ENCODE measurements at places on chromosomes 2 and 18.

- no peak for DNase-seq
Observed at GRCh38 chr2:166773308-166773949, 114.9 kb upstream of the XIRP2 start.

DNA sequence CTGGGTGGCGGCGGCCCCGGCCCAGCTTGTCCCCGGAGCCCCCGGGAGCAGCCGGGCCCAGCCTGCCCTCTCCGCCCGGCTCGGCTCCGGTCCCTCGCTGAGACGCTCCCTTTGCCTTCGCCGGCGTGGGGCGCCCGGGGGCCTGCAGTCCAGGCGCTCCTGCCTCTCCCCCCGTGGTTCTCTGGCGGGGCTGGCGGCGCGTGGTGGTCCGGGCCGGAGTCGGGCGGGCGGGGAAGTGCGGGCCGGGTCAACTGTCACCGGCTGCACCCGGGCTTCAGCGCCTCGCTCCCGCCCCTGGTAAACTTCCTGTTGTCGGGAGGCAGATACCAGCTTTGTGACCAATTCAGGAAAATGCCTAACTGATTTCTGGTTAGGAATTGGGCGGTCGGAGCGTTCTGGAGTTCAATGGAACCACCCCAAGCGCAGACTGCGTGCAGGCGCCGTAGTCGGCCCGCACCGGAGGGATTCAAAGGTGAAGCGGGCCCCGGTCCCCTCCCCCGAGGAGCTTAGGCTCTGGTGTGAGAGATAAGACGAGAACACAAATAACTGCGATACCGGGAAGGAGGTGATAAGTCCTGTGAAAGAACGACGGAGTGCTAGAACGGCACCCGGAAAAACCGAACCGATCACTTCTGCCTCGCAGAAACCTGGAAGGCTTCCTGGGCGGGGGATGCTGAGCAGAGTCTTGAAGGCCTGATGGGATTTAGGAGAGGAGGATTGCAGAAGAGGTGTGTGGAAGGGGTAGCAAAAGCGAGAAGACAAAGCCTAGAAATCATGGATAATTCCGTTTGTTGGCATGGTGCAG, 891 bp downstream of the CAB39 start:
- no peak for DNase-seq

DNA sequence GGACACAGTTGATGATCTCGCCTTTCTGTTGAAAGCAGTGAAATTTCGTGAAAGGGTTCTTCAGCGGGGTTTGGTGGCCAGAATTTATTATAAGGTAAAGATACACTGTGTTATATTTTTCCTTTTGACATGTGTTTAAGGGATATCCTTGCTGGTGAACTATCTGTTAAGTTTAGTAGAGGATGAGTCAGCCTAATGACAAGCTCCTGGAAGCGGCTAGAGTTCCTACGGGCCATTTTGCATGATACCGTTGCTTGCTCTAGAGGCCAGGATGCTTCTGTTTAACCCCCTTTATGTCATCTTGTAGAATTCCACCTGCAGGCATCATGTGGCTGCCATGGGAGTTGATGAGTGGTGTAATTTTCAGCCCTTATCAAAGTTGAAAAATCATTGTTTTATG, 124.8 kb upstream of the BCL2L11 start:
- no peak for DNase-seq

GRCh38 chr2:17892770-17893534, 14.5 kb downstream of the KCNS3 start:
- no peak for DNase-seq

GRCh38 chr18:78240627-78241252, 738.9 kb upstream of the SALL3 start:
- no peak for DNase-seq

DNA sequence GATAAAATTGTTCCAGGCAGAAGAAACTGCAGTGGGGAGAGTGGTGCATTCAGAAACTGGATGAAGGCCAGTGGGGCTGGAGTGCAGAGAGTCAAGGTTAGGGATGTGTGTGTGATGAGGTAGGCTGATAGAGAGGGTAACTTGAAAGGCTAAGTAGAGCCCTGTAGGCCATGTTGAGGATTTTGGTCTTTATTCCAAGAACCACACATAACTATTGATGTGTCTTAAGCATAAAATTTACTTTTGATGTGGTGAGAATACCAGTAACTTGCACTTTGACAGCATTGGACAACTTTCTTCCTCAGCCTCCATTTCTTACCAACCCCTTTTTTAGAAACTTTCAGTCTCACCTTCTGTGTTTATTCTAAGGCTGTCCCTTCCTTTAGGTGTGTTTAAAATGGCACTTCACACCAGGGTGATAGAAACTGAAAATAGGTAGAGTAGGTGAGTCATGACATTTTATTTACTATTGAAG, 22.6 kb downstream of the MTX2 start:
- DNase-seq: no peak

GRCh38 chr2:86331384-86331783, 6.0 kb downstream of the REEP1 start:
- DNase-seq: no peak

GRCh38 chr18:50696929-50697328, 122.9 kb downstream of the MRO start:
- no peak for DNase-seq

DNA sequence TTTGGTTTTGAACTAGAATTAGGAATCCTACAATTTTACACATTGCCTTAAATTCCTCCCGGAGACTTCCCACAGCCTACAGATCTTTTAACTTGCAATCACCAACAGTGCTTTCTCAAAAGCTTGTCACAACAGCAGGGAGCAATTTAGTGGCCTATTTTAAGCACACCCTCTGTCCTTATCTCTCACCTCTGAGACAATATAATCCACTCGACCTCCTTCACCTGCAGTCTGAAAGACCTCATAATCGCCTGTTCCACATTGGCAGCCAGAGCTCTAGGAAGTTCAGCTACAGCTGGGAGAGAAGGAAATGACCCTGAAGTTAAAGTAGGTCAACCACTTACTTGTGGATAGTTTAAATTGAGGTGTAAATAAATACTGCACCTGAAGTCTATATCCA, 249.7 kb upstream of the DLGAP1 start:
- no peak for DNase-seq

DNA sequence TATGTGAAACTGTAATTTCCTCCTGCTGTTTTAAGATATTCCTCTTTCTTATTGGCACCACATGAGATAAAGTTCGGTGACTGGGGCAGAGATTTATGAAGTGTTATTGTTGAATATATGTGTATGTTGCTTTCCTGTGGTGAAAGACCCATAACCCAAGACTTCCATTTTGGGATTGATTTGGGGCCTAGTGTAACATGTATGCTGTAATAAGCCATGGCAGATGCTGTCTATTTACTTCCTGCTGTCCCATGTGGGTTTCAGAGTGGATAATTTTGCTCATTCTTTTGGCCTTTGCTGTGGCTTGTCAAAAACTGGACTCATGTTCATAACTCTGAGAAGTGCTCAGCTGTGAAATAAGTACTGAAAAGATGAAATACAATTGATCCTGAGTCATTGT, 10.8 kb upstream of the MYO1B start:
- no peak for DNase-seq

DNA sequence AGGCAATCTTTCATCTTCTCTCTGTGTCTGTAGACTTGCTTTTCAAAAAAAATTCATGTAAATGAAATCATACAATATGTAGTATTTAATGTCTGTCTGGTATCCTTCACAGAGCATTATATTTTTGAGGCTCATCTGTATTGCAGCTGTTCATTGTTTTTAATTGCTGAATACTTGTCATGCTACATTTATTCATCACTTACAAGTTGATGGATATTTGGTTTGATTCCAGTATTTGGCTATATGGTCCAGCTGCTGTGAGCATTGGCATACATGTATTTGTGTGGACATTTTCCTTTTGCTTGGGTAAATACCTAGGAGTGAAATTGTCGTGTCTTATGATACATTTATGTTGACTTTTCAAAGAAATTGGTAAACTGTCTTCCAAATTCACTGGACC, 441.4 kb downstream of the DCDC2C start:
- no peak for DNase-seq

DNA sequence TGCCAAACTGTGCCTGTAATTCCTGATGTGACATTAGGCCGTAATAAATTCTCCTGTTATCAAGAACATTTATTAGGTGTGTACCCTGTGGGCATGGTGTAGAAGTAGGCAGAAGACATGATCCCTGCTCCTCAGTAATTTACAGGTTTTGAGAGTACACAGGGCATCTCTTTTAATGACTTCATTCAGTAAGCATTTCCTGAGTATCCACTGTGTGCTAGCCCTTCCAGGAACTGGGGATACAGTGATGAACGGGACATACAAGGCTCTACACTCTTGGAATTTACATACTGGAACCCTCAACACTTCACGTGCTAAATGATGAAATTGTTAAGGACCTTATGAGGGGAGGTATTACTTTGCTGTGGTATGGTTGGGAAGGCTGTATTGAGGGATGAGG, 30.2 kb downstream of the DIS3L2 start:
- DNase-seq: no peak

GRCh38 chr2:42297322-42297936, 63.6 kb downstream of the COX7A2L start:
- DNase-seq: no peak

DNA sequence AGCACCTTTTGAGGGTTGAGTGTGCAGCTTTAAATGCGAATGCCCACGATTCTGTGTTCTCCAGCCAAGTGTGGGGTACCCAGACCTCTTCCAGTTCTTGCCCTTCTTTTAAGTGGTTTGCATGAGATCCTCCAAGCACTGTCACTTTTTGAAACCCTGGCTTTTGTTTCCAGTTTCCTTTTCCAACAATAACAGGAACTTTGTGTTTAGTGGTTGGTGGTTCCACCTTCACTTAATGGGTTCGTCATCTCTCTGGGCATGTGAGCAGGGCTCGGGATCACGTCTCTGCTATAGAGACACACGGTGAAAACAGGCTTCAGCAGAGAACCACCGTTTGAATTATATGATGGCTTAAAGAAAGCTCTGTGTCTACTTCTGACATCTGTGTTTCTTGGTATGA, 197.6 kb downstream of the LDLRAD4 start:
- DNase-seq: no peak

GRCh38 chr2:10478298-10478625, 30.1 kb upstream of the ODC1 start:
- DNase-seq: no peak

DNA sequence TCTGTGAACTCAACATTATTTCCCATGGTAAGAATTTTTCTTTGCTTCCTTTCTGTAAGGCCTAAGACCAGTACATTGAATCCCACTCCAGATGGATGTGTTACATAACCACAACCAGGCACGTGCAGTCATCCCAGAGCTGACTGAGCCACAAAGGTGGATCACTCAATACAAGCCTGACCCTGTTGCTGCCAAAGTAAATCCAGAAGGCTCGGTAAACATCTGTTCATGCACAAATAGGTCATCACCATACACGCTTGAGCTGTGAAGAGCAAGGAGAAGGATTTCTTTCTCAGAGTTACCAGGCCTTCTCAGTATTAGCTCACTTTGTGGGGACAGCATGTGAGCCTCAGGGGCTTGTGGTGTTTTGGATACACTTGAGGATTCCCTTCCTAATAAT, 791.4 kb upstream of the FANCL start:
- no peak for DNase-seq

- no peak for DNase-seq
Observed at GRCh38 chr2:240368781-240369331, 66.6 kb upstream of the GPC1 start.

DNA sequence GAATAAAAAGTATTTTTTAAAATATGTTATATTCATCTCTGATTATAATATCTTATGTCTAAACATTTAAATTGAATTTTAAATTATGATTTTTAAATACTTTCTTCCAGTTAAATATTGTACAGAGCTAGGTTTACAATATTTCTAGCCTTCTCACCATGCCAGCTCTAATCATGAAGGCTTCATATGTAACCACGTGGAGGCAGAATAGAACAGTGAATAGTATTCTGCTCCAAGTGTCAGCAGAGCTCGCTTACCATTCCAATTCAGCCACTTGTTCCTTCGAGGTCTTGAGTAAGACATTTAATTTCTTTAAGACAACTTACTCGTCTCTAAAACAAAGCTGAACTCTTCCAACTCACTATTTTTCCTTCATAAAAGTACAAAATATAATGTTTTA, 871.8 kb downstream of the SUCLG1 start:
- DNase-seq: no peak

DNA sequence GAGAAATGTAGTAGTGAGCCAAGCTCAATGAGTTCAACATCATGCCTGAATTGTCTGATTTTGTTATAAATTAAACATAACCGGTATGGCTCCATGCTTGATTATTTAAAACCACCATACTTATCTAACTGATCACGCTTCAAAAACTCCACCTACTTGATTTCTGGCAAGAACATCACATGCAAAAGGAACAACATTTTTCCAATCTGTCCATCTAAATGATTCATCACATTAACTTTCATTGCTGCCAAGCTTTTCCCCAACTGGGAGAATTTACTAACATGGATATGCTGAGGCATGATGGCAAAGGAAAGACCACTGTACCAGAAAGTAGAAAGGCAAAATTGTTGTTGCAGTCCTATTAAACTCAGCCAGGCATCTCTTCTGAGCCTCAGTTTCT, 286.8 kb downstream of the TRIB2 start:
- no peak for DNase-seq

- peak; percentile 51 for DNase-seq
Observed at GRCh38 chr2:170930131-170930990, 1.3 kb downstream of the GORASP2 start.

- DNase-seq: no peak
Observed at GRCh38 chr2:6454286-6454990, 411.3 kb downstream of the CMPK2 start.

- no peak for DNase-seq
Observed at GRCh38 chr18:77181950-77182707, 49.5 kb upstream of the MBP start.

DNA sequence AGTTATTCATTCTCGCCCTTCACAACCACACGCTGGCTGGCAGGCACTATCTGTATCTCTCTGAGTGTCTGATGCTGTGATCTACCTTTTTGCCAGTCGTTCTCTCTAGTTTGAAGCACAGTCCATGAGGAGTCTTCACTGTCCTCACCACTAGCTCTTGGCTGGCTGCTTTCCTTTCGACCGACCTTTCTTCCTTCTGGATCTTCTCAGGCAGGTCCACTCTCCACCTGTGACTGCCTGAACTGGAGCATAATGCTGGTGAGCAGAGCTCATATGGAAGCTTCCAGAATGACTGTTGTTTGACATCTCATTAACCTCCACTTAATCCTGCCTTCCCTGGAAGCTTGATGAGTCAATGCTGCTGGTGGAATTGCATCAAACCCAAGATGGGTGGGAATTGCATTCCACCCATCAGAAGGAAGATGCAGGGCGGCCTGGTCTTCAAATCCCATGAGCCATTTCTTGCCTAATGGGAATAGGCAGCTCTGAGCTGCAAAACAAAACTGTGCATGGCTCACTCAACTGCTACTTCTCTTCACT, 283.5 kb upstream of the HDAC4 start:
- DNase-seq: no peak

All from KG1 (cell line).